HEK293T (cell line): ENCODE measurements at places on chromosomes 7 and 10.

GRCh38 chr7:134396031-134396430, 62.9 kb downstream of the AKR1B1 start:
- DNase-seq, result no peak

- no peak for DNase-seq
These were observed 56.9 kb upstream of the PPP1R3C start for GRCh38 chr10:91689731-91690168.

- no peak for DNase-seq
These were observed 38.8 kb downstream of the CNPY1 start for GRCh38 chr7:155507576-155507975.

GRCh38 chr10:29295813-29296212, 6.9 kb downstream of the LYZL1 start:
- no peak for DNase-seq

- no peak for DNase-seq
These were observed 266.1 kb upstream of the KLF6 start for GRCh38 chr10:4051011-4051640.

DNA sequence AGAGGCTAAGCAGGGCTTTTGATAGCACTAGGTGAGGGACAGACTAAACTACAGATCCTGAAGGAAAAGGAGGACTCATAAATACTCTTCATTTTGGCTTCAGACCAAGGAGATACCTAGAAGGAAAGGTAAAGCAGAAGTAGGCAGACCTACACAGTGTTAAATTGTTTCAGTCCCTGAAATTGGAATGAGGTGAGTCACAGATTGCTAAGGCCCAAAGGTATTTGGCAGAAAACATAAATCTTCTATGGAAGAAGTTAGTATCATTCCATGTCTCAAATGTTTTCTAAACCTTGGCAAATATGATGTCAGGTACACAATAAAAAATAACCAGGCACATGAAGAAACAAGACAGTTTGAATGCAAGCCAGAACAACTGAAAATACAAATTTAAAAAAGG, 30.0 kb downstream of the MTERF1 start:
- DNase-seq, result no peak

GRCh38 chr10:15571575-15571974, 148.1 kb downstream of the ITGA8 start:
- no peak for DNase-seq

GRCh38 chr10:122096705-122097104, 107.7 kb downstream of the TACC2 start:
- no peak for DNase-seq

DNA sequence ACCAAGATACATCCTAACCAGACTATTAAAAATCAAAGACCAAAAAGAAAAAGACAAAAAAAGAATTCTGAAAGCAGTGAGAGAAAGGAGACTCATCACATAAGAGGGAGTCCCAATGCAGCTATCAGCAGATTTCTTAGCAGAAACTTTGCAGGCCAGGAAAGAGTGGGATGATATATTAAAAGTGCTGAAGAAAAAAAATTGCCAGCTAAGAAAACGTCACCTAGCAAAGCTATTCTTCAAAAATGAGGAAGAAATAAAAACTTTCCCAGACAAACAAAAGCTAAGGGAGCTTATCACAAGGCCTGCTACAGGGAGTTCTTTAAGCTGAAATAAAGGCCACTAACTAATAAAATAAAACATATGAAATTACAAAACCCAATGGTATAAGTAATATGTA, 40.5 kb upstream of the CDK6 start:
- no peak for DNase-seq

GRCh38 chr10:77281719-77282118, 355.9 kb downstream of the KCNMA1 start:
- DNase-seq, result no peak

GRCh38 chr7:12706900-12707536, 19.6 kb downstream of the ARL4A start:
- no peak for DNase-seq

- DNase-seq, result no peak
These were observed 54.0 kb downstream of the ANK3 start for GRCh38 chr10:60335708-60336107.

GRCh38 chr10:85012305-85012704, 683.9 kb downstream of the CCSER2 start:
- DNase-seq, result no peak

GRCh38 chr7:101300465-101301376, 20.9 kb downstream of the IFT22 start:
- no peak for DNase-seq

GRCh38 chr7:39749177-39749576, 125.8 kb downstream of the RALA start:
- DNase-seq, result no peak

- no peak for DNase-seq
These were observed 374.8 kb downstream of the GFRA1 start for GRCh38 chr10:115898242-115898641.

DNA sequence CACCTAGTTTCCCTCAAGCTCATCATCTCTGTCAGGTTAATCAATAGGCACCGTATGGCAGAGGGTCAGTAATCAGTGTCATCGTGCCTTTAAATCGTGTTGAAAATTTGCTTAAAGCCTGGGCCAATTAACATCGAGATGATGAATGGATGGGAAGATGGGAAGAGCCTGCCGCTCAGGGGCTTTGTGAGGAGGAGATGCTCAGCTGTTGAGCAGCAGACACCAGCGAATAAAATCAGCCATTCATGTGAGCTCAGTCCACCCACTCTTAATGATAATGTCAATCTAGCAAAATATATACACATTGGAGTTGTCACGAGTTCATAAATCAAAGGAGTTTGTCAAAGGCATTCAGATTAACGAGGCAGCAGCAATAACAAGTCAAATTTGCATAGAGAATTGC, 97.7 kb downstream of the BTRC start:
- DNase-seq, result no peak

DNA sequence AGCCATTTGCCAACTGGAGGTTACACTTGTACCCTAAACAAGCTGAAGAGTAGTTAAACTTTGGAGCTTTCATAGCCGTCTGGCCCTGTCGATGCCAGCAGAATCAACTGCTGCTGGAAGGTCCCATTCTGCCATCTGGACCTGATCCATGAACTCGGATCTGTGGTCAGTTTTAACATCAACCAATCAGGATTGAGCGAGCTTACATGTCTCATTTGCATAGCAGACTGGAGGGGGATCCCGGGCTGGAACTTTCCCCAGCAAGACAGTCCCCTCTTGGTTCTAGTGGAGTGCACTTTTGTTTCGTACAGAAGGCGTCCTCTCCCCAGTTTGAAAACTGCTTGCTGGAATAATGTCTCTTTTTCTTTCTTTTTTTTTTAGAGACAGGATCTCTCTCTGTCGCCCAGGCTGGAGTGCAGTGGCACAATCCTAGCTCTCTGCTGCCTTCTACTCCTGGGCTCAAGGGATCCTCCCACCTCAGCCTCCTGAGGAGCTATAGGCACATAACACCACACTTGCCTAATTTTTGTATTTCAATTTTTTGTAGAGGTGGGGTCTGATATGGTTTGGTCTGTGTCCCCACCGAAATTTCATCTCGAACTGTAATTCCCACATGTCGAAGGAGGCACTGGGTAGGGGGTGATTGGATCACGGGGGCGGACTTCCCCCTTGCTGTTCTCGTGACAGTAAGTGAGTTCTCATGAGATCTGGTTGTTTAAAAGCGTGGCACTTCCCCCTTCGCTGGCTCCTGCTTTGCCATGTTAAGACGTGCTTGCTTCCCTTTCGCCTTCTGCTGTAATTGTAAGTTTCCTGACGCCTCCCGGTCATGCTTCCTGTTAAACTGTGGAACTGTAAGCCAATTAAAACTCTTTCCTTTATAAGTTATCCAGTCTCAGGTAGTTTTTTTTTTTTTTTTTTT, 42.8 kb upstream of the SEPHS1 start:
- DNase-seq, result no peak

DNA sequence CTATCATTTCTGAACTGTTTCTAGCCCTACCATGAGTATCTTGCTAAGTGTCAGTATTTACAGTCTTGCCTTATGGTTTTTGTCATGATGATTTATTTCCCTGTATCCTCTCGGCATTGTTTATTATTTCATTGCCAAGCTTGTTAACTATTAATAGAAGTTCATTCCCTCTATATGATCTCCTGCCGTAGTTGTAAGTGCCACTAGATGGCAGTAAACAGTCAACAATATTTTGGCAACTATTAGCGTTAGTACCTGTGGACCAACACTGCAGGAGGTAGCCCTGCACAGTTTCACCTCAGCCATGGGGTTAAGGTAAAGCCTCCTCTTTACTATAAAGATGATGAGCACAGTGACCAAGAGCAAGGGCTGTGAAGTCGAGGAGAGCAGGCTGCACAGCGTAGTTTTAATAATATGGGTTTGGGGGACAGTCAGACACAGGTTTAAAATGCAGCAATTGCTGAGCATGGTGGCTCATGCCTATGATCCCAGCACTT, 26.1 kb upstream of the CCNJ start:
- DNase-seq, result peak; percentile 77

DNA sequence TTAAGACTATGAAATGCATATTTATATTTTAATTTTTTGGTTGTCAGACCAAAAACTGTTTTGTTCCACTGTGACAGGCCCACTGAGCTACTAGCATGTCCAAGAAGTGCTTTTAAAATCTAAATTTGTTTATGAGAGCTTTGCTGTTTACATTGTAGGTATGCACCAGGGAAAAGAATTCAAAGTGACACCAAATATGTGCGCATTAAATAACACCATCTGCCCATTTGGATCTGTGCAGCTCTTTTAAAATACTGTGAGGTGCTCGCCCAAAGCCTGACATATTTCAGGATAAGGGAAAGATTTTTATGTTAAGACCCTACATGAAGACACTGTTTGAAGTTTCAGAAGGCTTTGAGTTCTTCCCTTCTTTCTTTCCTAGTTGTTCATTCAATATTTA, 162.9 kb downstream of the ST7 start:
- no peak for DNase-seq

GRCh38 chr7:31122649-31123058, 70.5 kb downstream of the ADCYAP1R1 start:
- DNase-seq, result peak; percentile 70

- DNase-seq, result no peak
These were observed 137.2 kb downstream of the GRID1 start for GRCh38 chr10:86229376-86229775.

DNA sequence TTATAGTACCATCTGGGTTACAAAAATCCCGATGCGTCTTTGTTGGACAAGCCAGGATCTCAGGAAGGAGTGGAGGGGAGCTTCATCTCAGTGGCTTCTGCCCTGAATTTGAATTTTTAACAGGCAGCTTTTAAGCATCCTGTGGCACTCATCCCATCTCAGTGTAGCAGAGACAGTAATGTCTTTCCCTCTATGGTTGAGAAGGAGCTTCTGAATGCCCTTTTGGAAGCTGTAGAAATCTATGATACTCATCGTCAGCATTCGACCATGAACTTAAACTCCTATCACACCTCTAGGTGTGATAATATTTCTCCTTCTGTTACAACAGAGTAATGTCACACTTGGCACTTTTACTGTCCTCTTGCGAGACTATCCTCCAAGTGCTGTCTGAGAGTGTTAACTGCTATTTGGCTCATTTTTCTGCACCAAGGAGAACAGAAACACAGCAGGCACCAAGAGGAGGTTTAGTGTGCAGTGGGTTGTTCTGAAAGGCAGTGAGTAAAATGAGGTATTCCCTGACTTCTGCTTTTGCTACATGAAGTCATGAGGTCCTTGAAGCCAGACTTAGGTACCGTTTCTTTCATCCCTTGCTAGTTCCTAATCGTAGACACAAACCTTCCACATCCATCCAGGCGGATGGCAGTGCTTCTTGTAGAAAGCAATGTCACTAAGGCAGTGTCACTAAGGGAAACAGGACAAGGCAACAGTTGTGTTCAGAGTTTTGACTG, 177.4 kb downstream of the CELF2 start:
- no peak for DNase-seq

- DNase-seq, result no peak
These were observed 947.0 kb downstream of the REEP3 start for GRCh38 chr10:64468219-64468618.

DNA sequence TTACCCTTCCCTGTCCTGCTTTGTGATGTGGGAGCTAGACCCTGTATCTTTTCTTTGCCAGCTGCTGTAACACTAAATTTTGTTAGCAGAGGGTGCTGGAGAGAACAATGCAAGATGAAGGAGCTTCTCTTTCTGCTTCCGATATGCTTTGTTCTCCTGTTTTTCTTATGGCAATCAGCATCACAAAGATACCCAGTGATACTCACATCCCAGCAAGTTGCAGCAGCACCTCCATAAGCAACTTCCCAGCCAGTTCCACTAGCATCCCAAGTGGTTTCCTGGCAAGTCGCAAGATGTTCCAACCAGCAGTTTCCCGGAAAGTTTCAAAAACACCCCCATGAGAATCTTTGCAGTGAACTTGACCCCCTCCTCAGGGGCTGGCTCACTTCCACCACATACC, 148.6 kb downstream of the IMMP2L start:
- no peak for DNase-seq

GRCh38 chr10:124106241-124106879, 13.0 kb upstream of the CHST15 start:
- no peak for DNase-seq
